Kidney epithelial cell (primary cell): ENCODE measurements at places on chromosomes 12 and 14. TPM values are rescaled to one million over a fixed set of nuclear protein-coding genes. Genes with fewer than 3 reads are reported as not detected.

The RNF212B gene
- not detected in 2 replicates for total RNA-seq

The RASSF9 gene
- total RNA-seq = 2.2 and 2.5 TPM in 2 replicates

The SIX6 gene
- total RNA-seq = not detected in 2 replicates

The LMO3 gene
- total RNA-seq = not detected in 2 replicates

The MYO1A gene
- not detected in 2 replicates for total RNA-seq

The GLI1 gene
- 1.6 TPM in 2 replicates for total RNA-seq

The COCH gene
- total RNA-seq = 16.4 and 18.8 TPM in 2 replicates

The TEAD4 gene
- 37.9 and 38.6 TPM in 2 replicates for total RNA-seq

The IGF1 gene
- under 0.01 TPM in 1 of 2 replicates, not detected in the other for total RNA-seq

The IKZF4 gene
- 5.7 and 5.8 TPM in 2 replicates for total RNA-seq

The BHLHE41 gene
- 1.6 and 9.0 TPM in 2 replicates for total RNA-seq

The LHX5 gene
- total RNA-seq = 0.34 and 0.50 TPM in 2 replicates

The ISCA2 gene
- total RNA-seq = 12.1 and 16.7 TPM in 2 replicates

The SLC2A14 gene
- total RNA-seq = not detected in 2 replicates

The TAS2R42 gene
- total RNA-seq = not detected in 2 replicates

The KCNA5 gene
- total RNA-seq = 0.34 and 0.50 TPM in 2 replicates

The CD4 gene
- total RNA-seq = 0.08 TPM in 1 of 2 replicates, not detected in the other

The ADAMTS20 gene
- total RNA-seq = 0.33 TPM in 1 of 2 replicates, not detected in the other

The SLC25A21 gene
- total RNA-seq = 2.1 and 51.1 TPM in 2 replicates

The RAD51B gene
- 7.6 and 9.5 TPM in 2 replicates for total RNA-seq

The JPH4 gene
- total RNA-seq = 1.0 and 1.1 TPM in 2 replicates

The GALNT9 gene
- 1.5 and 9.4 TPM in 2 replicates for total RNA-seq

The RGS6 gene
- total RNA-seq = not detected in 2 replicates

The GPR68 gene
- total RNA-seq = 3.4 and 4.7 TPM in 2 replicates

The OASL gene
- total RNA-seq = 0.58 and 1.4 TPM in 2 replicates

The TAS2R8 gene
- 0.08 TPM in 1 of 2 replicates, not detected in the other for total RNA-seq

The KRT1 gene
- not detected in 2 replicates for total RNA-seq

The FAM181A gene
- total RNA-seq = not detected in 2 replicates

The NEUROD4 gene
- total RNA-seq = not detected in 2 replicates
